Liver (tissue), 10 donors: ENCODE measurements at places on chromosomes 4 and X.

DNA sequence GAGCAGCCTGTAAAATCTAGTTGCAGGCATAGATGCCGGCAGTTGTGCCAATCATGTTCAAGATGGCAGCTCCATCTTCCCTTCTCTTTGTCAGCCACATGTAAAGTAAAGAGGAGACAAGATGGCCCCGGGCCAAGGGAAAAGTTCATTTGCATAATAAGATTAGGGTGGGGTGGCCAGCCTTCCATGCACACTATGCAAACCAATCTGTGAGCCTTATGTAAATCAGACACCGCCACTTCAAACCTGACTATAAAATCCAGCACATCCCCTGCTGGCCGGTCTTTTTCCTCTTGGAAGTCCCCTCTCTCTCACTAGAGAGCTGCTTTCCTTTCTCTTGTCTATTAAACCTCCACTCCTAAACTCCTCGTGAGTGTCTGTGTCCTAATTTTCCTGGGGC lies 78.9 kb upstream of the CBR4 start:
- no peak for DNase-seq

- peak; percentile 37 for DNase-seq
Measured at GRCh38 chrX:47080215-47080914, 2.1 kb downstream of the RGN start.

- no peak for DNase-seq
Measured at GRCh38 chrX:103417933-103418332, 41.6 kb downstream of the BEX3 start.

- no peak for DNase-seq
Measured at GRCh38 chr4:4987656-4988055, 31.6 kb downstream of the CYTL1 start.

DNA sequence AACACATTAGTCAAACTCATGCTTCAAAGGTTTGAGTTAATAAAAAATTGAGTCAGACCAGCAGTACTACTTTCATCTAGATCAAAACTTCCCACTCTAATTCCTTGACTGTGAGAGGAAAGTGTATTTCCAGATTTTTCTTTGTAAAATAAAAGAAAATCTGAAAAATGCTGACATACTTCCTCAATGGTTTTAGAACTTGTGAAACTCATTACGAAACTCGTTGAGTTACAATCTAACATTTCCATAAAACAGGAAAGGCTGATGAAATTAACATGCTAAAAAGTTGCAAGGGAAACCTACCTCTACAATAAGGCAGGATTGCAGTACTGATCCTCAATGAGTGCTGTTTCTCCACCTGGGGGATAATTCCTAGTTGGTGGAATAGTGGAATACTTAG lies 217.8 kb upstream of the HCCS start:
- no peak for DNase-seq

GRCh38 chr4:113223001-113223400 lies 173.5 kb downstream of the ANK2 start:
- DNase-seq = no peak

DNA sequence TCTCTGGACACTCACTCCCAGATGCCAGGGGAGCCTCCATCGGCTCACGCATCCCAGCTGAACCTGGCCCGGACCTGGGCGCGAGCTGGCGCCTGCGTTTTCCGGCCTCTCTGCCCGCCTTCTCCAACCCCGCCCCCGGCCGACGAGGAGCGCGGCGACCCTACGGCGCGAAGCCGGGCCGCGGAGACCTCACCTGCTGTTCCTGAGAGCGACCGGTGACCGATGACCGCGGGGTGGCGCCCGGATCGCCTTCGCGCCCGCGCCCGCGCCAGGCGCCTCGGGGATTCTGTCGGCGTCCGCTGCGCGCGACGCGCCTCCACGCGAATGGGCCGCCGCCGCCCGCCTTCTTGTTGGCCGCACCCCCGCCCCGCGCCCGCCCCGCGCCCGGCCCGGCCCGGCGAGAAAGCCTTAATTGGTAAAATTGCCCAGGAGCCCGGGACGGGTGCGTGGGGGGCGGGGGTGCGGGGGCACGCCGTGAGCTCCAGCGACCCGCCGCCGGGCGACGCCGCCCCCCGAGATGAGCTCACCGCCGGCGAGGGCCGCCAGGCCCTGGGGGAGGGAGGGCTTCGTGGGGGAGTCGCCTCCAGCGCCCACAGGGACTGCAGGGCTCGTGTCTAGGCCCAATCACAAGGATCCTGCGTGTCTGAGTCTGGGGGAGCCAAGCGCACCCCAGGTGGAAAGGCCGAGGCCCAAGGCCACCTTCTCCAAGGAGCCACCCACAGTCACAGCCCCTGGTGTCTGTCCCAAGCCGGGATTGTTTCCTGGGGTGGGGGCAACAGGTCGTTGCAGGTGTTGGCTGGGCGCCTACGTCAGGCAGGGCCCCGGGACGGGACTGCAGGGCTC lies at the start of gene FLNA:
FLNA (minus strand) TSS at position 322 of the 843 bp plus-strand sequence. CDS start 3,389 bp downstream, outside the sequence.
- no peak for DNase-seq

DNA sequence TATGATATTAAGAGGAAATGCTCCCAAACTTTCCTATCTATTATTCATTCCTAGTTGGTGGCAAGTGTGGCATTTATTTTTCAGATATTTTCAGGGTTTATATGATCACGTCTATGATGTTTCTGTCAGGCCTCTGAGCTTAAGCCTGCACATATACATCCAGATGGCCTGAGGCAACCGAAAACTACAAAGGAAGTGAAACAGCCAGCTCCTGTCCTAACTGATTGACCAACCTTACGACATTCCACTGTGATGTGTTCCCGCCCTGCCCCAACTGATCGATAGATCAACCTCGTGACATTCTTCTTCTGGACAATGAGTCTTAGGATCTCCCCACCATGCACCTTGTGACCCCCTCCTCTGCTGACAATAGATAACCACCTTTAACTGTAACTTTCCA lies 67.6 kb upstream of the CTSO start:
- DNase-seq = no peak

DNA sequence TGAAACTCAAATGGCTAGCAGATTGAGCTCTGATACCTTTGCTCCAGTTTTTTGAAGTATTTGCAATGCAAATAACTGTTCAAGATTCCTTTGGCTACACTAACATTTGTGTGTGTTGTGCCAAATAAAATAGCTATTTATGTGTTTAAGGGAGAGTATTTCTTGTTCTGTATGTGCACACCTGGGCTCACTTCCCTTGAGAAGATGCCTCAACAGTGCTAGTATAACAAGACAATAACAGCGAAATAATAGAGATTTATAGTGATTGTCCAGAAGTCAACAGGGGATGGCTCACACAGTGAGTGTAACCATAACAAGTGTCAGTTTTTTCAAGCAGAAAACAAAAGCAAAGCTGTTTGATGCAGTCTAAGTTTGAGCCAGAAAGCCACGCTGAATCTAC lies 460.5 kb downstream of the CENPC start:
- no peak for DNase-seq

DNA sequence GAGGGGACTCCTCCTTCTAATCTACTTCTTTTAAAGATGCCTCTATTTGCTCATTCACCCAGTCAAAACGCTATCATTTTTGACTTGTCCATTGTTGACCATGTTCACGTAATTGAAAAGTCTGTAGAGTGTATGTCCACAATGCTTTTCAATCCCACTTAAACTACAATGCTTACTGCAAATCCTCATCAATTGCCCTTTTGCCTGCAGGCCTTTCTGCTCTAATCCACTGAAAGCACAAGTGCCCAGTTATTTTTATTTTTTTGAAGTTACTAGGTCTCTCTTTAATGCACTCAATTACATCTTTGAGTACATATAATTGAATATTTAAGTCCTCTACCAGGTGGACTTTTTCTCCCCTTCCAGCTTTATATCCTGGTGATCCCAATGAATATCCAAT lies 437.4 kb downstream of the PDGFC start:
- no peak for DNase-seq

DNA sequence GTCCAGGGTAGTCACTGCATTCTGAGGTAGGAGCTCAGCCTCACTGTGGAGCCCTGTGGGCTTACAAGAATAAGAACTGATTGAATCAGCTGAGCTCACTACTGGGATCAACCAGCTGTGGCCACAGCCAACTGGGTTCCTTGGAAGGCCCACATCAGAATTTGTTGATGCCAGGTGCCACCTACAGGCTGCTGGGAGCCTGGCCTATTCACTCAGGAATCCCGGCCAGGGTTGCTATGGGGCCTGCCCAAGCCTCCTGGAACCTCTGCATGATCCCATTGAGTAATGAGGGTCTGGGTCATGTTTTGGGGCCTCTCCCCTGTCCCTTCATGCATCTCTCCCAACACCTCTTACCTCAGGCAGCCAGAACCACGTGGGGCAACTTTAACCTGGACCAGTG lies 53.9 kb upstream of the KIAA1210 start:
- no peak for DNase-seq

DNA sequence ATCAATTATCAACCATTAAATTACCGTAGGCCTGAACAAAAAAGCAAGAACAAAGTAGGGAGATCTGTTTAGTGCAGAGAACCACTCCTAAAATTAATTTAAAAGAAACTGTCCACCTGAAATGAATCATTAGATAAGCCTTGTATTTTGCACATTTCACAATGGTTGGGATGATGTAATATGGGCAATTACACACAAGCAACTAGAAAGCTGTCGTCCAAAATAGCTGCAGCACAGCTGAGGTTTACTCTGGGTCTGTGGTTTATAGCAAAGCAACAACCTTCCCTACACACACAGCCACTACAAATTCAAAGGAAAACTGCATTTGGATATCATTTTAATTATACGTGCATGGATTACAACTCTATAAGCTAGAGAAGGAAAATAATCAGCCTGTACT lies 28.5 kb downstream of the PCDH19 start:
- DNase-seq = no peak

- DNase-seq = no peak
Measured at GRCh38 chr4:107689912-107690587, 30.0 kb downstream of the PAPSS1 start.

DNA sequence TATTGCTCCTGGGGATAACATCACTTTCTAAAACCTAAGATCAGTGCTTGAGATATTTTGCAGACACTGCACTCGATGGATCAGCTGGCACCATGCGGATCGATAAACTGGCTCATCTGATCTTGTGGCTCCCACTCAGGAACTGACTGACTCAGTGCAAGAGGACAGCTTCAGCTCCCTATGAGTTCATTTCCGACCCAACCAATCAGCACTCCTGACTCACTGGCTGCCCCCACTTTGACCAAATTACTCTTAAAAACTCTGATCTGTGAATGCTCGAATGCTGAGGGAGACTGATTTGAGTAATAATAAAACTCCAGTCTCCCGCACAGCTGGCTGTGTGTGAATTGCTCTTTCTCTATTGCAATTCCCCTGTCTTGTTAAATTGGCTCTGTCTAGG lies 110.1 kb downstream of the ANAPC4 start:
- DNase-seq = no peak

DNA sequence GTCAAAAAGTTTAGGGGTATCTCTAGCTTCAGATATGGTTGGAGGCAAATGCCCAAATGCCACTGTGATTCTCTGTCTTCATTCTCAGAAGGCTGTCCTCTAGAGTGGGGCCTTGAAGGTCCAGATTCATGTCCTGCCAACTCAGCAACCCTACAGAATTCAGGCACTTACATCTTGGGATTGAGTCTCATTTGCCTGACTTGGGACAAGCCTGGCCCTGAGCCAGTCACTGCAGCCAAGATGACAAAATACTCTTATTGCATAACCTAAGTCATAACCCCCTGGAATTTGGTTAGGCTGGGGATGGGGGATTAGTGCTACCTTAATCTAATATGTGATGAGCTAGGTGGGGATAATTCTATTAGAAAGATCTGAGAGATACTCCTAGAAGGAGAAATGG lies 100.5 kb downstream of the AREG start:
- no peak for DNase-seq

DNA sequence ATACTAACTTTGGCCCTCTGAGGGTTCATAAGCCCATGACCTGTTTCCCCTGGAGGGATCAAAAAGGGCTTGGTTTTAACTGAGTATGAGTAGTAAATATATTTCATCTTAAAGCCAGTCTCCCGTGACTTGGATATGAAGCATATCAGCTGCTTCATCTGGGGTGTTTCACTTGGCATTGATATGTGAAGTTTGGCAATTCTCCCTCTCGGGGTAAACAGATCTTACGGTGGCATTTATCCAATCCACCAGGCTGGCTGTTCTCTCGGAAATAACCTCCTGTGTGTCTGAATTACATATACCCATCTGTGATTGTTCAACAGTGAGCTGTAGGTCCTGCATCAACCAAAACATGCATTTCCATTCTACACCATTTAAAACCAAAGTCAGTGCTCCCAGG lies 130.7 kb downstream of the ADAM29 start:
- DNase-seq = no peak

DNA sequence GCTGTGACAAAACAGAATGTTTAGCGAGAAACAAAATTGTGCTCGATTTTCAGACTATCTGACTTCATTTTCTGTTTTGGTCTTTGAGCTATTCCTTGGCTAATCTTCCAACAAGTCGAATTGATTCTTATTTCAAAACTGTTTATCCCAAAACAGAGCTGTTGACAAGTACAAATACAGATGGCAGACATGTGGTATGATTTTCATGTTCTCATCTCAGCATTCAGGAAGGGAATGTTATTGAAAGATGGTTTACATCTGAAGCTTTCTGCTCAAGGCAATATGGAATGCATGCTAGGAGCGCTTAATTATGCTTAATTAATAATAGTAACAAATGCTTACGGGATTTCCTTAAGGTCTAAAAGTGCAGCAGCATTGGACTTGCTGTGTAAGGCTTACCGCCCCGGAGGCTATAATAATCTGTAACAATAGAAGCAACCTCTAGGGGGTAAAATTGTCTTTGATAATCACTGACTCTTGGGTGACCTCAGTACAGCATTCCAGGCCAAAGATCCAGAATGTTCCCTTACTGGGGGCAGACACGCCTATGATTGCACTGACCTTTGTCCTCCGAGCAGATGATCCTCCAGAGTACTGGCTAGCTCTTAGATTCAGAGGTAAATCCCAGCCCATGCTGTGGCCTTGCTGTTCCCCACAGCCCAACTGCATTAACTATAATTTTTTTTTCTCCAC lies 16.4 kb downstream of the LSM6 start:
- DNase-seq = no peak

GRCh38 chr4:87490664-87491369 lies 38.4 kb downstream of the SPARCL1 start:
- no peak for DNase-seq

GRCh38 chr4:132332932-132333723 lies 816.0 kb upstream of the PCDH10 start:
- no peak for DNase-seq

GRCh38 chrX:1023676-1024075 lies 188.8 kb downstream of the CRLF2 start:
- DNase-seq = no peak

DNA sequence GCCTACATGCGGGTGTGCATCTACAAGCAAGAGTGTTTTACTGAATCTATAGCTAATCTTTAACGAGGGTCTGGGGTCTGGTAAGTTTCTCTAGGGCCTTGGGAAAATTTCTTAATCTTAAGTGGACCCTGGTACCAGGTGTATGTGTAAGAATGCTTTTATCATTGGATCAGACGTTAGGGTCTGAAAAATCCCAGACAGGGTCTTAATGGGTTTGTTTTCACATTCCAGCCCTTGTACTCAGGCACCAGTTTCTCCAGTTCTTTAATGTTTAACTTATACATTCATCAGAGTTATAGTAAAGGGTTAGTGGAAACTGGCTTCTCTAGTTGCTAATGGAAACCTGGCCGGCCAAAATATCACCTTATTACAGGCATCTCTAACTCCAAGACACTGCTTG lies 11.6 kb downstream of the MAGEB16 start:
- no peak for DNase-seq

- DNase-seq = no peak
Measured at GRCh38 chr4:146522869-146523205, 1.1 kb upstream of the SLC10A7 start.

GRCh38 chr4:147370473-147370872 lies 110.4 kb upstream of the EDNRA start:
- DNase-seq = no peak

GRCh38 chr4:82705928-82706300 lies 92.7 kb downstream of the SCD5 start:
- DNase-seq = no peak

- no peak for DNase-seq
Measured at GRCh38 chr4:152138451-152138850, 377.6 kb upstream of the GATB start.
